ENCODE measurements at places on chromosomes 1 and 21.

DNA sequence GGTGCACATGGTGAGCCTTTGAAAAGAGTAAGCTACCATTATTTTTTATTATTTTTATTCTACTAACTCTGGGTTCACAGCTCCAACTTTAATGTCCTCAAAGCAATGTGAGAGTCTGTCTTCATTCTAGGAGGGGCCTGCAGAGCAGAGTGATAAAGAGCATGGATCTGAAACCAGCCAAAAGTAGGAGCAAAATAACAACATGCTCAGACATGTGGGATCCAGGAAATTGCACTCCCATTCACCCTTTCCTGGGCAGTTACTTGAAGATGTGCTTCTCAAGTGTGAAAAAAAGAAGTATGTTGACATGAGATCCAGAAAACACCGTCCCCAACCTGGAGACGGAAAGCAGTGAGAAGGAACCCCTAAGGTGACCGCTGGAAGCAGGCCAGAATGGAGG, 8.7 kb upstream of the LIN28A start:
- DNase-seq, result no peak

GRCh38 chr1:205348554-205349487, 7.9 kb downstream of the KLHDC8A start:
- DNase-seq, result no peak

- no peak for DNase-seq
These were observed 130.4 kb upstream of the ADGRL2 start for GRCh38 chr1:81670286-81670685.

- no peak for DNase-seq
These were observed 16.0 kb downstream of the IBA57 start for GRCh38 chr1:228181645-228182034.

- no peak for DNase-seq
These were observed 251.8 kb downstream of the ADGRL2 start for GRCh38 chr1:82052563-82052962.

DNA sequence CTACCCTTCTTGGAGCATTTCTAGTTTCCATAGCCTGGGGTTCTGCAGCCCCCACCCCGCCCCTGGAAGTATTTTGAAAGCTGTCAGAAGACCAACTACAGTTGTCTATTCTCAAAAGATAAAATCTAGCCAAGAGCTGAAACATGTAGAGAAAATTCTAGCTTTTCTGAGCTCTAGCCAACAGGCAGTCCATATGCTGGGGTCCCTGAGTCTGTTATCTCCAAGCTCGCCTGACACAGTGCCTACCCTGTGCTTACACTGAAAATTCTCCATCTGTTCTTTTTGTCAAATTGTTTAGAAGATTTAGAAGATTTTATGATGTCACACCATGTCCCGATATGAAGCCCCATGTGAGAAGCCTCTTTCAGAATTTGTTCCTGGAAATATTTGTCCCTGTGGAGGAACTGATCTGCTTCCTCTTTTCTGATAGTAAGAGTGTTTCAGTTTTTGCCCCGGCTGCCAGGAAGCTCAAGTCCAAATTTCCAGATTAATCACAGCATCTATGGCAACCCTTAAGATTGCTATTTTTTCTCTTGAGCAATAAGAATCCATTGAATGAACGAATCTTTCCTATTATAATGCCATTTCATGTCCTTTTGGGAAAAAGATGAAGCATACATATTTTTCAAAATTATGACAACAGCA, 23.7 kb upstream of the CSF3R start:
- DNase-seq, result no peak

DNA sequence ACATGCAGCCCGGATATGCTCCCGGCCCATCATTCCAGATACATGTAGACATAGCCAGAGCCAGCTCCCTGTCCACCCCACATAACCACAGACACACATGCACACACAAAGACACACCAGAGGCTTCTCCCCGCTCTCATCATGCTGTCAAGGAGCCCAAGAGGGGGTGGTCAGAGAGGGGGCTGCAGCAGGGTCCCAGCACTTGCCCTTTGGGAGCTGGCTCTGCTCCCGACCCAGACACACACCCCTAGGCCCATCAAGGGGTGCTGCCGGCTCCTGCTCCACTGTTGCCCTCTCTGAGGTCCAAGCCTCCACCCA, 2.6 kb downstream of the PTAFR start:
- no peak for DNase-seq

DNA sequence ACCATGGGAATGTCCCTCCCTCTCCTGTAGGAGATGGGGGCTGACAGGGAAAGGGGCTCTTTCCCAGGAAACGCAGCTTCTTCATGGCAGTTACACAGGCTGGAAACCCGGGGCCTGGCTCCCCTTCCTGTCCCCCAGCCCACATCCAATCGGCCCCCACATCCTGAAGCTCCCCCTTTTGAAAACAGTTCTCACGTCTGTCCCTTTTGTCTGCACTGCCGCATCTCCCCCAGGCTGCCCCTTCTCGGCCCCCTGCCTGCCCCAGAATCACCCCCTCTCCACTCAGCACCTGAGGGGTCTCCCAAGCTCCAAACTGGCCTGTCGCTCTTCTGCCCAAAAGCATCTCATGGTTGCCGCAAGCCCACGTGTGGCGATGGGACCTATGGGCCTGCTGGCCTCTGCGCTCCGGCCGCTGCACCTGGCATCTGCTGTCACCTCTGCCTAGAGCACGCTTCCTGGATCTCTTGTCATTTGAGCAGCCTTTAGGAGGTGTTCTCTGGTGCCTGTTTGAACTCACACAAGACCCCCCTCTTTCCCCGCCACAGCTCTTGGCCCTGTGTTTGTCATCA, 867 bp downstream of the SLC1A7 start:
- DNase-seq, result no peak
